ENCODE measurements at places on chromosomes 12 and 14.

DNA sequence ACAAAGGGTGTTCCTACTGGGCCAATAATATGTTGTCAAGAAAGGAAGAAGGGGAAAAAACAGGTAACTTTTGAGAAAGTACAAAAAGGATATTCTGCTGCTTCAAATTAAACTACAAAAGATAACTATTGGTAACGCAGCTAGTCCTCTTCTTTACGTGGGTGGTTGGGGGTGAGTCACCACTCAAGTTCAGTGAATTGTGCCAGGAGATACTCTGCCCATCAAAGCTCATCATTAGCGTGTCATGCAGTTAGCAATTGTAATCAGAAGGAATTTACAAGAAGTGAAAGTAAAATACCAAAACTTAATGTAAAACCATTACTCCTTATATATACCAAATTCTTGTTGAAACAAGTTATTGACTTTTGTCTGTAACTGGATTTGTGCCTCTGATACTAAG is 342.0 kb downstream of the NPAS3 start:
- DNase-seq: no peak

GRCh38 chr12:96226401-96226800 is 32.2 kb downstream of the ELK3 start:
- DNase-seq: no peak

- DNase-seq: no peak
These were observed 157.1 kb downstream of the PLCZ1 start for GRCh38 chr12:18580706-18581105.

DNA sequence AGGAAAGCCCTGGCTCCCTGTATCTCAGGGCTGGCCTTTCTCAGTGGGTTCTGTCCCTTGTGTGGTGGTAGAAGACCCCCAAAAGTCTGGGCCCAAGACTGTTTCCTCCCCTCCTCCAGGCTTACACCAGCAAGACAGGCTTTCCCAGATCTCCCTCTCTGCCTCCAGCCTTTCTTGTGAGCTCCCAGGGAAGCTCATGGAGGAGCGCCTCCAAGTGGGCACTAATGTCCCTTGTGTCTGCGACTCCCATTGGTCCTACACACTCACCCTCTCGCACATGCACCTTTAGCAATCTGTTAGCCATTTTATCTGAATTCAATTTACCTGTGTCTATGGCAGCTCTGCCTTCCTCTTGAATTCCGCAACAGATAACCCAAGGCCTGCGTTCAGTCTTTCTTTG is 251.1 kb upstream of the CAND1 start:
- no peak for DNase-seq

DNA sequence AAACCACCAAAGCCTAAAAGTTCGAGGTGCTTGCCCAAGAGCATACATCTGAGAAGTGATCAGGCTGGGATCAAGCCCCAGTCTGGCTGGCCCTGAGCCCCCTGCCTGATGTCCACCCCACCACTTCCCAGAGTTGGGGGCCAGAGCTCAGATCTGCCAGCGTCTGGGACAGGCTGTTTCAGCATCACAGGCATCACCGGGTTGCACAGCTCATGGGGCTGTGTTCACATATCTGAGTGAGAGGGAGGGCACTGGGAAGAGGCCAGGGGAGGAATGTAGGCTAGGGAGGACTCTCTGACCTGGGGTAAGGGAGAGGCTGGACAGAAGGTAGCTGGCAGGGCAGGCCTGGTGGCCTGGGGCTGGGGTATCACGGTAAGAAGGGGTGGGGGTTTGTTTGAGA is 6.0 kb downstream of the TGM1 start:
- DNase-seq: no peak

DNA sequence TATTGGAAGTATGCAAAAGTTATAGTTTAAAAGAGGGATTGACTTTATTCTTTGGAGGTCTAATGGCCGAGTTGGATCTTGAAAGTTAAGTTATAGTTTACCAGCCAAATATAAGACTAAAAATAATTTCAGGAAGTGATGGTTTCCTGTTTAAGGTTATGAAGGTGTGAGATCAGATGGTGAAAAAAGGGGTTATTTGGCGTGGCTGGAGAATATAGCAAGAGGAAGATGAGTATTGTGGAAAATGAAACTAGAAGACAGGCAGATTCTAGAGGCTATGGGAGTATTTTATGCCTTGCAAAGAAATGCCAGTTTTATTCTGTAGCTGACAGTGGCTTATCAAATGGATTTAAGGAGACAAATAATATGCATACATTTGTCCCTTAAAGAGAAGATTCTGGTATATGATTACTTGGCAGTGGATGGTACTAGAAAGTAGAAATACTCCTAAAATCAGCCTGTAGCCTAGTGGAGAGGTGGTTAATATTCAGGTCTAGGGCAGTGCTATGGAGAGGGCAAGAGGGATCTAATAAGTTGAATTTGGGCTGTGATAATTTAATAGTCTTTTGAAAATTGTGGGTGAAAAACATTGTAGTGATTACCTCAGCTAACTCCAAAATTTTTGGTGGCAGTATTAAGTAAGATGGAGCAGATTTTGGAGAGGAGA is 1091.8 kb upstream of the ATXN7L3B start:
- no peak for DNase-seq

DNA sequence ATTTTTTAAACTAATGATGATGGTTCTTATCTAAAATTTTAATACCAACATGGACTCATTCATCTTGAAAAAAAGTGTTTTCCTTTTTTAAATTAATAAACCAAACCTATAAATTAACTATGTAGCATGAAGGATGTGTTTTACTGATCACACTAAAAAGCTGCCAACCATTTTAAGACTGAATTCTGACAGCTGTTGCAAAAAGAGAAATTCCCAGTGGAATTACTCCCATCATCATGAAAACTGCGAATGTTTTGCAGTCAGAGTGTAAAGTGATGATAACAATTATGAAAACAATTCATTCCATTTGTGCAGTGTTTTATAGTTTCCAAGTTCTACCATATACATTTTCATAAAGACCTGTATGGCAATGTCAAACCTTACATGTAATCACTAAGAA is 232.8 kb downstream of the SLC2A13 start:
- no peak for DNase-seq

- DNase-seq: no peak
These were observed 127.2 kb downstream of the OTOGL start for GRCh38 chr12:80226576-80226975.

- no peak for DNase-seq
These were observed 95.7 kb downstream of the PIWIL1 start for GRCh38 chr12:130433411-130433810.

GRCh38 chr12:29763301-29763683 is 20.4 kb downstream of the TMTC1 start:
- no peak for DNase-seq

DNA sequence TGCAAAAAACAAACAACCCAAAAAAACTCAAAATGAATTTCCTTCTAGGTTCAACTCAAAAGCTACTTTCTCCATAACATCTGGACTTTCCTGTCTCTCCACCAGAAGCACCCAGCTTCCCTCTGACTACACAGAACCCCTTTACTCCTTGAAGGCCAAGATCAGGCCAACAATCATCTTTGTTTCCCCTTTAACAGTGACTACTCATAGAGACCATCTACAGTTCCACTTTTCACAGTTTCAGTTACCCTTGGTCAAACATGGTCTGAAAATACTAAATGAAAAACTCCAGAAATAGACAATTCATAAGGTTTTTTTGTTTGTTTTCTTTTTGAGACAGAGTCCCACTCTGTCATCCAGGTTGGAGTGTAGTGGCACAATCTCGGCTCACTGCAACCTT is 11.8 kb downstream of the GCH1 start:
- DNase-seq: no peak

GRCh38 chr14:68616221-68616902 is 176.5 kb downstream of the ZFP36L1 start:
- no peak for DNase-seq

DNA sequence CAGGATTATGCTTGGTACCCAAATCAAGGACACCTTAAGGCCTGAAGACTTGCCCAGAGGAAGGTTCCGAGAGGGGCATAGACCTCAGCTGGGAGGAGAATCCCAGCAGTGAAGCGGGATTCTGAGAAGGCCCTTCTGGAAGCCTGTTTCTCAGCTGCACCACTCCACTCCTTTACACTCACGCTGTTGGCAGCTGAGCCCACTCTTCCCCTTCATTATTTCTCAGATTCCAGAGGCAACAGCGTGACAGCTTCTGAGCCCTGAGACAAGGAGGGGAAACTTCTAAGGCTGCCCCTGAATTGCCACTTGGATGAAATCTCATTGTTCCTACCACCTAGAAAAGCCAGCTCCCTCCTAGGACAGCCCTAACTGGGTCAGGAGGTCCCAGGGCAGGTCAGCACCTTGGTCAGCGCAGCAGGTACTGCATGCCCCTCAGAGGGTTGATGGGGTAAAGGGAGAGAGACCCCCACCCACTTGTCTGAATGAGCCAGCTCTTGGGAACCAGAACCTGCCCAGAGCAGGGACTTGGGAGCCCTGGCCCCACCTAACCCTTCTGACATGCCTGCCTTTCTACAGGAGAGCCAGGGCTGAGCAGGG is 53.9 kb downstream of the ISCA2 start:
- DNase-seq: no peak

- DNase-seq: no peak
These were observed 113.4 kb downstream of the RALGAPA1 start for GRCh38 chr14:35695647-35696046.

GRCh38 chr12:55850401-55850800 is 7.7 kb upstream of the MMP19 start:
- DNase-seq: no peak

DNA sequence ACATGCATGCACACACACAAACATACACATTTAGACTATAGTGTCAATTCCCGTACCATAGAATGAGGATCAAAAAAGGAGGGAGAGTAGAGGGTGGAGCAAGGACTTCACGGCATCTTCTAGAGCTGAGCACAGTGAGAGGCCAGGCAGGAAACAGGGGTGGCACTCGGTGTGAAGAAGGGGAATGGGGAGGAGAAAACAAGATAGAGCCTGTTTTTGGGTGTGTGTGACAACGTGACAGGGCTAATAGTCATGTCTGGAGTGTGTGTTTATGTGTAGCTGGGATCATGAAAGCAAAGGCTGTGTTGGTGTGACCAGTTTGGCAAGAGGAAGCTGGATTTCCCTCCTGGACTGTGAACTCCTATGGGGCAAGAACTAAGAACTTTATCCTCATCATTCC is 9.9 kb upstream of the ACVR1B start:
- DNase-seq: no peak

GRCh38 chr14:31078766-31079165 is 52.6 kb upstream of the STRN3 start:
- no peak for DNase-seq

DNA sequence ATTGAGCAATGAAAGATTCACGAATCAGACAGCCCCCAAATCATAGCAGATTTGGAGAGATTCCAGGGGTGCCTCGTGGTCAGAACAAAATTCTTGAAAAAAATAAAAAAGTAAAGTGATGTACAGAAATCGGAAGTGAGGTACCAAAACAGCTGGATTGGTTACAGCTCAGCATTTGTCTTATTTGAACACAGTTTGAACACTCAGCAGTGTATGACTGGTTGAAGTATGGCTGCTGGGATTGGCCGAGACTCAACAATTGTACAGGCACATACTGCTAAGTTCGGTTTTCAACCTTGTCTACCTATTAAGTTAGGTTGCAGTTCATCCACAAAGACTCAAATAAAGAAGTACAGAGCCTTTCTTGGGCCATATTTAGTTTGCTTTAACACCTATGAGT is 865.4 kb upstream of the TMEM132C start:
- DNase-seq: no peak

GRCh38 chr14:82387699-82388098 is 854.0 kb upstream of the SEL1L start:
- DNase-seq: no peak

GRCh38 chr14:21309238-21309636 is 29.4 kb downstream of the RPGRIP1 start:
- no peak for DNase-seq

GRCh38 chr12:81541121-81541520 is 218.0 kb downstream of the PPFIA2 start:
- no peak for DNase-seq

- no peak for DNase-seq
These were observed 7.6 kb downstream of the NECAP1 start for GRCh38 chr12:8089716-8090115.

GRCh38 chr14:50676814-50677516 is 8.9 kb upstream of the SAV1 start:
- DNase-seq: no peak

- no peak for DNase-seq
These were observed 31.7 kb downstream of the PLEKHA5 start for GRCh38 chr12:19161216-19161615.

DNA sequence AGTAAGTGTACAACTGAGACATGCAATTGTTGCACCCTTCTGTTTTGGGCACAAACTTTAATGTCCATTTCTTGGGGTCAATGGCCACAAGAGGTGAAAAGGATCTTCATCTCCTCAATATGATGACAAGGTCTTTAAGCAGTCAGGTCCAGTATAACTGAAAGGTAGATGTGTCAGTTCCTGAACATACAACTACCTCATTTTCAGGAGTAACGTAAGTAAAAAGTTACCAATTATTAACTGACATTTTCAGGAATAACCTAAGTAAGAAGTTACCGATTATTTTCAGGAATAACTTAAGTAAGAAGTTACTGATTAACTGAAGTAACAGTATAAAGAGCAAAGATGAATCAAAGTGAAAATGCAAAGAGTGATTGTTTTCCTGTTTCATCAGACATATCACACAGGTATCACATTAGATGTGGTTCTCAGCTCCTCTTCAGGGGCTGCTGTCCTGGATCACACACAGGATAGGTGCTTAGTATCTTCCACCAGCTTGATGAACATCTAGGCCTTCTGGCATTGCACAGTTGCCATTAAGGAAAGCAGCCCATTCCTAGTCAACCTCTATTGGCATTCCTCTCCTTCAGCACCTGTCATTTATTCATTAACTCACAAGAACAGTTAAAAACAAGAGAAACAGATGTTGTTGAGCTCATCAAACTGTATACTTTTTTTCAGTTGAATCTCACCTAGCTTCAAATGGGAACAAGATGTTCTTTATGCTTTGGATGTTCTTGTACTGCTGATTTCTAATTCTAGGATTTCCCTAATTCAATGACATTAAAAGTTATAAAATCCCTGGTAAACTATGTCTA is 200.0 kb downstream of the FOXG1 start:
- DNase-seq: no peak

DNA sequence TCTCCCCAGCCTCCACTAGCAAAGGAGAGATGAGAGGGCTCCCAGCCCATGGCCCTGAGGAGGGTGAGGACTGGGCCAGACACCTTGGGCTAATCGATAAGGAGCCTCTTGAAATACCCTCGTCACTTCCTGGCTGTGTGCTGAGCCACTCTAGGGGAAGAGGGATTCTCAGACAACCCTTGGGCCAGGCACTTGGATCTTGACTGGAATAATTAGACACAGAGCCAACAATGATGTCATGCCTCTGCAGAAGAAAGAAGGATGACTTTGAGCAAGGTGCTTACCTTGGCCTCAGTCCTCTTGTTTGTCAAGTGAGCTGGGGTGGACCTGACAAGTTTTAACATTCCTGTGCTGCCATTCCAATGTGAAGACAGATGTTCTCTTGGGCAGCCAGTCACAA is 83.1 kb downstream of the LRRC74A start:
- DNase-seq: no peak

GRCh38 chr14:70947739-70948138 is 40.5 kb downstream of the PCNX1 start:
- no peak for DNase-seq

- DNase-seq: no peak
These were observed 463.9 kb downstream of the TMTC2 start for GRCh38 chr12:83150465-83151189.
